ENCODE measurements at places on chromosomes 16 and 17.

GRCh38 chr17:14091367-14091766 lies 22.1 kb downstream of the COX10 start:
- DNase-seq, result no peak
- peaks cover 4% of the 10 kb centered on the region for H3K36me3 ChIP-seq
- H3K27me3 ChIP-seq, result no peaks in the 10 kb centered on the region
- peaks cover 13% of the 10 kb centered on the region for H3K4me1 ChIP-seq
- no peak overlapping the region for H3K27ac ChIP-seq

- H3K4me3 ChIP-seq, result peak overlapping the region; percentile 26
- no peaks in the 10 kb centered on the region for H3K36me3 ChIP-seq
- no peak for DNase-seq
- H3K27me3 ChIP-seq, result no peaks in the 10 kb centered on the region
- H3K4me1 ChIP-seq, result peaks cover 32% of the 10 kb centered on the region
Observed at GRCh38 chr17:55587608-55588139, 76.4 kb upstream of the SMIM36 start.

- H3K4me3 ChIP-seq, result no peak overlapping the region
- peak overlapping the region; percentile 46 for H3K27ac ChIP-seq
- no peaks in the 10 kb centered on the region for H3K27me3 ChIP-seq
Observed at GRCh38 chr16:67091906-67092566, 17.7 kb upstream of the PHAF1 start.

DNA sequence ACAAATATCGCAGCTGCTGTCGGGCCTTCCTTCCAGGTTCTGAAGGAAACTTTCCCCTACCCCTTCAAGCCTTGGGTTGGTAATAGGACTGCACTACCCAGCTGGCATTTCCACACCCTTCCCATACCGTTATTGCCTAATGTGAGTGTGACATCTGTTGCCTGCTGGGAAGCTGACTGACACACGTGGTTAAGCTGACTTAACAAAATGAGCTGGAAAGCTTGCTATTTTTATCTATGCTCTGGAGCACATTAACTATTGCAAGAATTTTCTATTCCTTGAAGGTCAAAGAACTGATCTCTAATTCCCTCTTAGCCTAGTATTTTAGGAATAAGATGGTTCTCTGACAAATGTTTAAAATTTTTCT lies 79.5 kb downstream of the PMP22 start:
- no peak for DNase-seq
- no peaks in the 10 kb centered on the region for H3K4me1 ChIP-seq
- H3K27ac ChIP-seq, result no peak overlapping the region
- no peaks in the 10 kb centered on the region for H3K36me3 ChIP-seq

GRCh38 chr16:3356118-3356517 lies 429 bp downstream of the OR2C1 start:
- peaks cover 4% of the 10 kb centered on the region for H3K27me3 ChIP-seq
- DNase-seq, result no peak
- H3K4me3 ChIP-seq, result no peak overlapping the region
- no peaks in the 10 kb centered on the region for H3K36me3 ChIP-seq

- no peak overlapping the region for H3K27ac ChIP-seq
- no peak overlapping the region for H3K4me3 ChIP-seq
- no peaks in the 10 kb centered on the region for H3K27me3 ChIP-seq
Observed at GRCh38 chr17:17732892-17733670, 51.8 kb downstream of the RAI1 start.
